ENCODE measurements at places on chromosomes 5 and 9.

GRCh38 chr5:60687927-60688720 lies 11.8 kb downstream of the DEPDC1B start:
- DNase-seq: no peak

DNA sequence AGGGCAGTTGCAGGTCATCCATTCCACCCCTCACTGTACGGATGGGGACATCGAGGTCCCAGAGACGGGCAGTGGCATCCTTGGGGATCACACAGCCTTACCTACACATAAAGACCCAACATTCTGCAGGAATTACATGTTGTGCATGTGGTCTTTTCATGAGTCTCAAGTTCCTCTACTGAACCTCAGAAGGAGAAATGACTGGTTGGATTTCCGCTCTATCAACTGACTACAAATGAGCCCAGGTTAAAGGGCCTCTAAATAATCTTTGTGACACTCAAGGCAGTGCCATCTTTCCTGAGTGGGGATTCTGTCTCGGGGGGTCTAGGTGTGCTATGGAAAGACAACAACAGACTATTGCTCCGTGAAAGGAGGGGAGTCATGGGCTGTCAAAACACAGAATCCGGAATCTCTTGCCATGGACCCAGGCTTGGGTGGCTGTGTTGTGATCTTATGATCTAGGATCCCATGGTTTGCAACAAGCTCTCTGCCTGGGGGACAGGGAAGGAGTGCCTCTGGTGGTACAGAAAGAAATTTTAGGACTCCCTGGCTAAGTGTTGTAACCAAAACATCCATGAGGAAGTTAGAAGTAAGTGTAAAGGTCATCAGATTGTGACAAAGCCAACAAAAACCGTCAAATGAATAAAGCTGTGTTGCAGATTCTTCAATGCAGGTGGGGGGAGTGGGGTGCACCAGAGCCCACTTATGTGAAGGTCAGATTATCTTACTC lies 1.9 kb upstream of the SLC31A2 start:
- no peak for DNase-seq

DNA sequence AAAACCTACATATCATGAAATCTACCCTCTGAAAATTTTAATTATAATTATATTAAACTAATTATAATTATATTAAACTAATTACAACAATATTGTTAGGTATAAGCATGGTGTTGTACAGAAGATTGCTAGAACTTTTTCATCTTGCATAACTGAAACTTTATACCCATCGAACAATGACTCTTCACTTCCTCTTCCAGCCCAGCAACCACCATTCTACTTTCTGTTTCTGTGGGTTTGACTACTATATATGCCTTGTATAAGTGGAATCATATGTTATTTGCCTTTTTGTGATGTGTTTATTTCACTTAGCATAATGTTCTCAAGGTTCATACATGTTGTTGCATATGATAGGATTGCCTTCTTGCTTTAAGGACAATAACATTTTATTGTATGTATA lies 274.2 kb upstream of the CCNH start:
- no peak for DNase-seq

- DNase-seq: no peak
These were observed 2384.8 kb upstream of the ACO1 start for GRCh38 chr9:29999645-30000044.

- DNase-seq: no peak
These were observed 116.5 kb downstream of the PSD2 start for GRCh38 chr5:139912158-139912557.

DNA sequence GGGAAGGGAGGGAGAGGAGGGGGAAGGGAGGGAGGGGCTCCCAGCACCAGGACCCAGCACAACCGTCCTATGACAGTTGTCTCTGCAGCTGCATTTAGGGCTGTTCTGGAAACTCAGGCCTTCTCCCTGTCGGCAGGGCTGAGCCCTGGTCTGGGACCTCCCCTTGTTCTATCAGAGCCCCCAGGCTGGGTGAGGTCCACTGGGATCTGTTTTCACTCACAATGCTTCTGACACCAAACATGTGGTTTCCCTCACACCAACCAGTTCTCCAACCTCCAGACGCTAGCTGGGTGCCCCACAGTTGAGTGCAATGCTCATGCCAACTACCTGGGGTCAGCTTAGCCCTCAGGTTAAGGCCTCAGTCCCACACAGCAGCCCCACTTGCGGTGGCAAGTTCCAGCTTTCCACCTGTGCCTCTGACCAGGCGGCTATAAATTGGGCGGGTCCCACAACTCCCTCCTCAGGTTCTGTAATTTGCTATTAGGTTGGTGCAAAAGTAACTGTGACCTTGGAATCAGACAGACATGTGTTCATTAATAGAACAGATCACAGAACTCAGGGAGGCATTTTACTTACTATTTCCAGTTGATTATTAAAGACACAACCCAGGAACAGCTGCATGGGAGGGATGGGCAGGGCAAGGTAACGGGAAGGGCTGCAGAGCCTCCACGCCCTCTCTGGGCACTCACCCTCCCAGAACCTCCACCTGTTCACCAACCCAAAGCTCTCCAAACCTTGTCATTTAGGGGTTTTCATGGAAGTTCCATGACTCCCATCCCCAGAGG lies 13.5 kb downstream of the ADAMTS2 start:
- no peak for DNase-seq

- no peak for DNase-seq
These were observed 53.7 kb downstream of the G3BP1 start for GRCh38 chr5:151825445-151825844.

DNA sequence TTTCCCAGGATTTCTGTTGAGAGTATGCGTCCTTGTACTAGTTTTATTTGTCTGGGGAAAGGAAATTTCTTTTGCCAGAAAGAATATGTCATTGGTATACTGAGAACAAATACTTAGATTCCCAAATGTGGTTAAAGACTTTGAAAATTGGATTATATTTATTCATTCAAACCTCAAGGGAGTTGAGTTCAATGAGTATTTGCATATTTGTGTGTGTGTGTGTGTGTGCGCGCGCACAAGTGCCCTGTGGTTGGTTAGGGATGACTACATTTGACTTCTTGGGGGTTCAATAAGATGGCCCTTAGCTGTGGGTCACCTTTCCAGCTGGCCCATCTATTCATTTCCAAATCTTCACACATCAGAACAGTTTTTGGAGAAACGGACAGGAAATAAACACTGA lies 4.9 kb downstream of the RXFP3 start:
- DNase-seq: no peak

DNA sequence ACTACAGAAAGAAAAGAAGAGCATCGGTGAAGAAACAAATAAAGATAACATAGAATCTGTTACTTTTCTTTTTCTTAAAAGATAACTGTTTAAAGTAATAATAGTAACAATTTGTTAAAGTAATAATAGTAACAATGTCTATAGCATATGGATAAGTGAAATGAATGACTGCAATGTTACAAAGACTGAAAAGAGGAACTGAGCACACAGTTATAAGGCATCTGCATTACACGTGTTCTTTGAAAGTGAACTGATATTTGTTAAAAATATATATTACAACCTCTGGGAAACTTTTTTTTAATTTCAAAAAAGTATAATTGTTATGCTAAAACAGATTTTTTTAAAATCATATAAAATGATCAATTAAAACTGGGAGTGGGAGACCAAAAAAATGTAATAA lies 88.4 kb upstream of the FST start:
- DNase-seq: no peak

- DNase-seq: no peak
These were observed 195.0 kb downstream of the FBXO4 start for GRCh38 chr5:42120070-42120469.

GRCh38 chr5:145951071-145951470 lies 14.7 kb downstream of the SH3RF2 start:
- no peak for DNase-seq

DNA sequence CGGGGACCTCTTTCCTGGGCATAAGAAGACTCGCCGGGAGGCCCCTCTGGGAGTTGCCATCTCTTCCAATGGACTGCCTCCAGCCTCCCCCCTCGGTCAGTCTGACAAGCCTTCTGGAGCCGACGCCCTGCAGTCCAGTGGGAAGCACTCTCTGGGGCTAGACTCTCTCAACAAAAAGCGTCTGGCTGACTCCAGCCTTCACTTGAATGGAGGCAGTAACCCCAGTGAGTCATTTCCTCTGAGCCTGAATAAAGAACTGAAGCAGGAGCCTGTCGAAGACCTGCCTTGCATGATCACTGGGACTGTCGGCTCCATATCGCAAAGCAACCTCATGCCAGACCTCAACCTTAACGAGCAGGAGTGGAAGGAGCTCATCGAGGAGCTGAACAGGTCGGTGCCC lies 28.4 kb upstream of the LTC4S start:
- DNase-seq: no peak

DNA sequence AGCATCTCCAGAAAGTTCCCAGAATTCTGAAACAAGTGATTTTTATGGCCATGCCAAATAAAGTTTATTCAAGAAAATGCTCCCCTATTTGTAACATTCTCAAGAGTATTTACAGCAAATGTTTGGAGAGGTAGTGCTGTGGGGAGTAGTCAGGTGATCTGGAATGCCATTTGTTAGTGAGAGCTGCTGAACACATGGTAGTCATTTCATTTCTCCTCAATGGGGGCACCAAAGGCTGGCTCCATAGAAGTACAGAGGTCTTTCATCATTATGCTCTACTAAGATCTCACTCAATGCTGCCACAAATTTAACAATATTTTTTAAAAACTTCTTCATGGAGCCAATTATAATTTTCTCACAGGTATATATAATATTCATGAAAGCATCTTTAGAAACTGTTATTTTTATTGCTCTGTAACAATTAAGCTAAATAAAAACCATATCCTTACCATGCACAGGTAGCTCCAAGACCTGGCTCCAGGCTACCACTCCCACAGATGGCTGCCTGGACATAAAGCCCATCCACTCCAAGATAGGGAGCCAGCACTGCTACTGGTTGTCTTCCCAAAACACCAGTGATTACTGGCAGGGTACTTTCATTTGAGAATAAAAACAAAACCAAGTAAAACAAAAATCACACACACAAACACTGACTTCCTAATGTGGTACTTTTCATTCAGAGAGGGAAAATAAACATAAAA lies 200.8 kb downstream of the PLK2 start:
- no peak for DNase-seq

- no peak for DNase-seq
These were observed 280.7 kb downstream of the PRELID2 start for GRCh38 chr5:145554399-145554798.

- no peak for DNase-seq
These were observed 471.1 kb upstream of the MPDZ start for GRCh38 chr9:13750639-13751038.

DNA sequence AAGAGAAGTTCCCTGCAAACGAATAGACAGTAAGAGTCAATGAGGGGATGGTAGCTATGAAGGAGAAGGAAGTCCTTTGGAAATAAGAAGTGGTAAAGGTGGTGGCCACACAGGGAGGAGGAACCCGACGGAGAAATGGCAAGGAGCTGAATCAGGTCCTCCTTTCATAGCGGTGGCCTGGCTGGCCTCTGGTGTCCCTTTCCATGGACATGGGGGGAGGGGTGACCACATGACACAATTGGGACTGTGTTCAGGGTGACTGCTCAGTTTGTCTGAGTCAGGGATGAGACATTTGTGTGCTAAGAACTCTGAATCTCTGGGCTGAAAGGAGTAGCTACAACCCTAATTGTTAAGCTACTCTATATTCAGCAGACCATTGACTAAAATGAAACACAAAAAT lies 28.7 kb upstream of the TIMD4 start:
- no peak for DNase-seq

- peak; percentile 81 for DNase-seq
These were observed 53.6 kb downstream of the GPR107 start for GRCh38 chr9:130107234-130107861.

DNA sequence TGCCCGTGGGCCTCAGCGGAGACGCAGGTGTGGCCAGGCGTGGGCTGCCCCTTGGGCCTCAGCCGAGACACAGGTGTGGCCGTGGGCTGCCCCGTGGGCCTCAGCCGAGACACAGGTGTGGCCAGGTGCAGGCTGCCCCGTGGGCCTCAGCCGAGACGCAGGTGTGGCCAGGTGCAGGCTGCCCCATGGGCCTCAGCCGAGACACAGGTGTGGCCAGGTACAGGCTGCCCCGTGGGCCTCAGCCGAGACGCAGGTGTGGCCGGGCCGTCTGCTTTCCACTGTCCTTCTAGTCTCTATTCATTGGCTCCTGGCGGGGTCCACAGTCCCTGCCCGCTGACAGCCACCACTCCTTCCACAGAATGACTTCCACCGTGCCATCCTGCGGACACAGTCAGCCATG lies 56.1 kb downstream of the KCNT1 start:
- DNase-seq: no peak

GRCh38 chr5:104793031-104793754 lies 1230.6 kb upstream of the NUDT12 start:
- no peak for DNase-seq

DNA sequence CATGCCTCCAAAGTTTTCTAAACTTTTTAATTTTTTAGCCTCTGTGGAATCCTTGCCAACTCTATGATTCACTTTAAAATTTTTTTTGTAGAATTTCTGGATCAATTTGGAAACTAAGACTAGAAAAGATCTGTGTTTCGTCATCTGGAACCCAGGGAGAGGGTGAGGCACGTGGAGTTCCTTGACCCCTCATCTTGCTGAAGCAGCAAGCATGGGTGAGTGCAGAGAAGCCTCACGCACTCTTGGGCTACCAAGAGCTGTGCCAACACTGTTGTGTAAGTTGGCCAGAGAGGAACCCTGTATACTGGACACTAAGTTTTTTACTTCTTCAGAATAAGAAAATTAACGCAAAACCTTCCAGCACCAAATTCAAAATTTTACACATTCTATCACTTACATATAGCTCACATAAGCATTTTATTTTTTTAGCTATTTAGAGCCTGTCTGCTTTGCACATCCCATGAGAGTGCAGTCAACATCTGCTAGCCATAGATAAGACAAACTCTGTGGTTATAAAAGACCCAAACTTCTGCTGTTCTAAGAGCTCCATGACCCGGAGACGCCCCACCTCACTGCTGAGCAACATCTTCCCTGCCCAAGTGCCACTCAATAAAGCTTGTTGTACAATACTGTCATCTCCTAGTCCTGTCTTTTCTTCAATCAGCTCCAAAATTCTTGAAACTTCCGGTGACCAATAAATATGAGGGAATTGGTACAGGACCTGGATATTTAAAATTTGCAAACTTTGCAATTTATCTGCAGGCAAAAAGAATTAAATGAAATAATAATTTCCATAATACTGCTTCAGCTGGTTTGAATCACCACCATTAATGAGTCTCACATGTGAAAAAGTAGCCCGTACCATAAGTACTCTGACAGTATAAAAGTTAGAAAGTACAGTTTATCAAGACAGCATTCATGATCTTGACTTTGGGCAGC lies 69.7 kb upstream of the ADCY2 start:
- no peak for DNase-seq
